ENCODE measurements at places on chromosomes 4 and X.

DNA sequence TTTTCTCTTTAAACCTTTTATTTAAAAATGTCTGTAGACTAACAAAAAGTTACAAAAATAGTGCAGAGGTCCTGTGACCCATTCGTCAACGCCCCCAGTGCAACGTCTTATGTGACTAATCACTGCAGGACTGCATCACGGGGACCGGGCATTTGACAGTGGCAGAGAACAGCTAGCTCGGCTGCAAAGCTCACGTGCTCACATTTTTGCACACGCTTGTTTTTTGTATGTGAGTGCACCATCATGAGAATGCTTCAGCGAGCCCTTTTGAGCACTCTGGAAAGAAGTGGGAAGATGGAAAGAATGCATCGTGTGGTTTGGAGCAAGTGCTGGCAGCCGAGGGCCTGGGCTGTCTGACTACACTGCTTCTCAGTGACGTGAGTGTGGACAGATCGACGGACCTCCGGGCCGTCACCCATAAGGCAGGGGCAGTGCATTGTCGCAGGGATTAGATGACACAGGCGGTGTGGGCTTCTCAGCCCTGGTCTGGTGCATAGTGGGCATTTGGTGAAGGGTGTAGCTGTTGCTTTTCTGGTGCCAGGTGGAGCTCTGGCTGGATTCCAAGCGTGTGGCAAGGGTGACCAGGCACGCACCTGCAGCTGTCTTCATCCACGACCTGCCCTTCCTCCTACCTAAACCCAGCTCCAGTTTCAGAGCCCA is 17.7 kb downstream of the SPON2 start:
- DNase-seq = no peak

- no peak for DNase-seq
These were observed 166.6 kb downstream of the SPRY1 start for GRCh38 chr4:123562994-123563750.

DNA sequence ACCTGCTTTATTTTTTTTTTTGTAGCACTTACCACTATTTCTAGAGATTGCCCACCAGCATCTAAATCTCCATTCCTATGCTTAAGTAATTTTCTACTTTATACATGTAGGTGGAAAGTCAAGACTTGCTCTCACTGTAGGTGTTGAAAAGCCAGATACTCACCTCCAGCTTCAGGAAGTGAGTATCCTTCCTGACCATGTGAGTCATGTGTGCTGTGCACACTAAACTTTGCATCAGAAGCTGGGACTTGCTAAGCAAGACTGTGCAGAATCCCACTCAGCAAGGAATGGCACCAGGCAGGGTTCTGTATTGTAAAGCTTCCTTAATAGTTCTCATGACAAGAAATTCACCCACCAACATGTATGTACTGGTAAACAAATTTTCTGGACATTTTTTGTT is 151.8 kb downstream of the POU4F2 start:
- no peak for DNase-seq

DNA sequence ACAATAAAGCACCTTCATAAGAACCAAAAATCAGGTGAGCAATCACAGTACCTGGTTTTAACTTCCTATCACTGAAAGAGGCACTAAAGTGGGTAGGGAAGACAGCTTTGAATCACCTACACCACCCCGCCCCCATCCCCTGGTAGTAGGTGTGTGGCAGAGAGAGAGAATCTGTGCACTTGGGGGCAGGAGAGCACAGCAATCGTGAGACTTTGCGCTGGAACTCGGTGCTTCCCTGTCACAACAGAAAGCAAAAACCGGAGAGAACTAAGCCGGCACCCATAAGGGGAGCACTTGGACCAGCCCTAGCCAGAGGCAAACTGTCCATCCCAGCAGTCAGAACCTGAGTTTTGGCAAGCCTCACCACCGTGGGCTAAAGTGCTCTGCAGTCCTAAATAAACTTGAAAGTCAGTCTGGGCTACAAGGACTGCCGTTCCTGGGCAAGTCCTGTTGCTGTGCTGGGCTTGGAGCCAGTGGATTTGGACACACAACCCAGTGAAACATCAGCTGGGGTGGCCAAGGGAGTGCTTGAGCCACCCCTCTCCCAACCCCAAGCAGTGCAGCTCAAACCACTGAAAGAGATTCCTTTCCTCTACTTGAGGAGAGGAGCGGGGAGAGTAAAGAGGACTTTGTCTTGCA is 32.1 kb downstream of the NDUFB11 start:
- DNase-seq = no peak

- no peak for DNase-seq
These were observed 728 bp downstream of the UBA6 start for GRCh38 chr4:67700116-67700737.

DNA sequence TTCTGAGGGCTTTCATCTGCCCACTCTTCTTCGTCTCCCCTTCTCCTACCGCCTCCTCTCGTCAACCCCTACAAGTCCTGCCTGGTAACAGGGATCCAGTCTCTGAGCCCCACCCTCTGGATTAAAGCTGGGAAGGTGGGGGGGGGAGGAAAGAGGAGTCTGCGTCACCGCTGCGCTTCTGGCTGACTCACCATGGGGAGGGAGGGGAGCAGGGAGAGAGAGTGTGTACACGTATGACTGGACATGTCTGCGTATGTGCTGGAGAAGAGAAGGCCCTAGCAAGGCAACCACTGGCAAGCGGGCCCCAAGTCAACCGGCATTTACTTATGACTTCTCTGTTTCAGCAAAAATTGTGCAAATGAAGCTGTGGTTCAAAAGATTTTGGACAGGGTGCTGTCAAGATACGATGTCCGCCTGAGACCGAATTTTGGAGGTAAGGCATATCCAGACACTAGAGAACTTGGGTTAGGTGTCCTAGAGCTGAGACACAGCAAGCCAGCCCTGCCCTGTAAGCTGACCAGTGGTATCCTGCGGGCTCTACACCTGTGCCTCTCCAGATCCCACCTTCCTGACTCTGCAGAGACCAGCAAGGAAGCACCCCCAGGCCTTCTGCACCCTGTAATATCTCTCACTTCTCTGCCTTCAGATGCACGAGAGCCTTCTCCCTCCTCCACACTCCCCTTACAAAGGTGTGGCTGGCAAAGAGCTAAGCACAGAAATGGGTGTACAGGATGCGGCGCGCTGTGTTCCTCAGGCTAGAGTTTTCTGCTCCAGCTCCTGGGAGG is 2.5 kb downstream of the GABRQ start:
- no peak for DNase-seq

GRCh38 chr4:176619430-176619829 is 173.3 kb downstream of the VEGFC start:
- no peak for DNase-seq

DNA sequence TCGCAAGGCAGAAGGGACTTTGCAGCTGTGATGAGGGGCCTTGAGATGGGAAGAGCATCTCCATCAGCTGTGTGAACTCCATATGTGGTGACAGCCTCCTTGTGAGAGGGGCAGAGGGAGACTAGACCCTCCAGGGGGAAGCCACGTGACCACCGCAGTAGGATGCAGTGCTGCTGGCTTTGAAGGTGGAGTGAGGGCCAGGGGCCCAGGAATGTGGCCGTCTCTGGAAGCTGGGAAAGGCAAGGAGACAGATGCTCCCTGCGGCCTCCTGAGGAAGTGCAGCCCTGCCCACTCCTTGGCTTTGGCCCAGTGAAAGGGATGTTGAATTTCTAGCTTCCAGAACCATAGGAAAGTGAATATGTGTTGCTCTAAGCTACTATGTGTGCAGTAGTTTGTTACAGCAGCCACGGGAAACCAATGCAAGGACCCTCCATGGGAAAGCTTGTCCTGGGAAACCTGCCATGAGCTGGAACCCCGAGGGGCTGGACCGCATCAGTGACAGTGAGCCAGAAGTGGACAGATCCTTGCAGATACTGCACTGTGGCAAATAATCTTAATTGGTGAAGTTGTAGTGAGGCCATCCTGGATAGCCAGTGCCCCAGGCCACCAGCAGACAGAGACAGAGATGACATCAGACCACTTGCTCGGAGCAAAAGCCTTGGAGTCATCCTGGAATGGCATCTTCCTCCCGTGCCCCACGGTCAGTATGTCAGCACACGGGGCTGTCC is 35.4 kb upstream of the SORCS2 start:
- DNase-seq = no peak

- DNase-seq = no peak
These were observed 50.3 kb downstream of the STK32B start for GRCh38 chr4:5101571-5101970.
